ENCODE measurements at places on chromosomes 13 and 19.

DNA sequence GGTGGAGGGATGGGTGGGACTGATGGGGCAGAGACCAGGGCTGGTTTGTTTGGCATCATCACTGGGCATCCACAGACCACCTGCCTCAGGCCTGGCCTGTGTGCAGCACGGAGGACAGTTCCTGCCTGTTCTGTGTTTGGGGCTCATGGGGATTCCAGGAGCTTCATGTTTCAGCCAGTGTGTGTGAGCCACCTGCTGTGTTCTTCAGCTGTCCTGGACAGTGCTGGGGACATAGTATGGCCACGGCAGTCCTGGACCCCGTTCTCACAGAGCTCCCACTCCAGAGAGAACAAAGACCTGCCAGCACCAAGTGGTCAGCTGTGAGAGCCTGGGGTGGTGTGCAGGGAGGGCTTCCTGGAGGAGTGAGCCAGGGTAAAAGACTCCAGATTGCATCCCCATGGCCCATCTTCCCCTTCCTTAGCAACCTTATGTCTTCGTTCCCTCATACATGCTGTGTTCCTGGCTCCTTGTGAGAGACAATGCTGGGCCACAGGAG is 2.0 kb upstream of the CCDC97 start:
- DNase-seq, result no peak

- no peak for DNase-seq
Observed at GRCh38 chr13:43800828-43801227, 14.1 kb upstream of the ENOX1 start.

DNA sequence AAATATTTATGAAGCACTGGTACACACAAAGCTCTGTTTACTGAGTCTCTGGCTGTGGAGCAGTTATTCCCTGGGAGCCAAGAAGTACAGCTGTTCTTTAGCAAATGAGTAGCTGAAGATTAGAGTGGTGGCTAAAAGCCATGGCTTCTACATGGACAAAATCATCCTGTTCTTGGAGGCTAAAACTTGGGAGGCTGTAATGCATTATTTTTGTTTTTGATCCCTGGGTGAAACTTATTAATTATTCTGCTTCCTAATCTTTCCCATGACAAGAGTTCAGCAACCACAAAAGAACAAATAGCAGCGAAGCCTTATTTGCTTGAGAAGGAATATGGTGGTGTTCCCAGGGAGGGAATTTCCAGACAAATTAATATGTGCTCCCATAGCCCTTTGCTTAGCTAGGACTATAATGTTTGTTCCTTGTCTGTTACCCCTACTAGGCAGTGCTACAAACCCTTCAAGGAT is 109.5 kb downstream of the DCT start:
- DNase-seq, result no peak

GRCh38 chr19:31114585-31114984 is 234.7 kb downstream of the TSHZ3 start:
- no peak for DNase-seq

DNA sequence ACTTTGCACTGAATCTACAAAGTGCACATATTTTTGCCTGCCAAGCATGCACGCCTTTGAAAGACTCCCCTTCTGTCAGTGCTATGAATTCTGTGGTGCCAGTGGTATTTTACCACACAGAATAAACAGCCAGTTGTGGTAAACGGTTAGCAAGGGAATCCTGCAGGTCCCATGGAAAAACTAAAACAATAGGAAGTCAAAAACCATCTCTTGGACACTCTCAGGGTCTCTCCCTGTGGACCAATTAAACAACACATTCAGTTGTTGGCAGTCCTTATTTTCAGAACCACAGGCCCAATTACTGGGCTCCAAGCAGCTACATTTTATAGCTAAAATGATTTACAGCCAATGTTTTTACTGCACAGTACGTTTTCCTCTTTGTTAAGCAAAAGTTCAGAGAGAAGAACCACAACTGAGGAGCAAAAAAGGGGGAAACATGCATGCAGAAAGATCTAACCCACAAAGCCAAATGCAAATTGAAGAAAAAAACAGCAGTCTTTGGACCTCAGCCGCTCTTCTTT is 116.9 kb downstream of the KCTD12 start:
- DNase-seq, result no peak

- DNase-seq, result no peak
Observed at GRCh38 chr13:39263531-39263930, 225.3 kb downstream of the NHLRC3 start.

- no peak for DNase-seq
Observed at GRCh38 chr13:20528452-20528851, 2.8 kb upstream of the CRYL1 start.

- DNase-seq, result no peak
Observed at GRCh38 chr13:40470660-40471059, 195.8 kb downstream of the FOXO1 start.

- no peak for DNase-seq
Observed at GRCh38 chr13:59250336-59251189, 913.2 kb downstream of the DIAPH3 start.

DNA sequence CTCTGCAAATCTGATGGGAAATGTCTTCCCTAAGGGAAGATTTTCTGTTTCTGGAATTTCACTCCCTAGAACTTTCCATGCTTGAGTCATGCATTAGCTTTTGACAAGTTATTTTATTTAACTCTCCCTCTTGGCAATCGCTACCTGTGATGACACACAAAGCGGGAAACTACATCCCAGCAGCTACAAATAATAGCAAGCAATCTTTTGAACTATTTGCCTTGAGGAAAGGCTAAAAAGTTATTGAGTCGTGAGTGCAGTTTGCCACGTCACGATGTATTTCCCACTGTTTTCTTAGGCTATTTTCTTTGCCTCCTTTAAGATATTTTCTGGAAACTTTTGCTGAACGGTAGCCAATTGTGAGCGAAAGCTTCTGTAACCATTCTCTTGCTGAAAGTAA is 353.3 kb upstream of the HTR2A start:
- no peak for DNase-seq

GRCh38 chr13:73481886-73482445 is 423.2 kb downstream of the KLF5 start:
- DNase-seq, result no peak

DNA sequence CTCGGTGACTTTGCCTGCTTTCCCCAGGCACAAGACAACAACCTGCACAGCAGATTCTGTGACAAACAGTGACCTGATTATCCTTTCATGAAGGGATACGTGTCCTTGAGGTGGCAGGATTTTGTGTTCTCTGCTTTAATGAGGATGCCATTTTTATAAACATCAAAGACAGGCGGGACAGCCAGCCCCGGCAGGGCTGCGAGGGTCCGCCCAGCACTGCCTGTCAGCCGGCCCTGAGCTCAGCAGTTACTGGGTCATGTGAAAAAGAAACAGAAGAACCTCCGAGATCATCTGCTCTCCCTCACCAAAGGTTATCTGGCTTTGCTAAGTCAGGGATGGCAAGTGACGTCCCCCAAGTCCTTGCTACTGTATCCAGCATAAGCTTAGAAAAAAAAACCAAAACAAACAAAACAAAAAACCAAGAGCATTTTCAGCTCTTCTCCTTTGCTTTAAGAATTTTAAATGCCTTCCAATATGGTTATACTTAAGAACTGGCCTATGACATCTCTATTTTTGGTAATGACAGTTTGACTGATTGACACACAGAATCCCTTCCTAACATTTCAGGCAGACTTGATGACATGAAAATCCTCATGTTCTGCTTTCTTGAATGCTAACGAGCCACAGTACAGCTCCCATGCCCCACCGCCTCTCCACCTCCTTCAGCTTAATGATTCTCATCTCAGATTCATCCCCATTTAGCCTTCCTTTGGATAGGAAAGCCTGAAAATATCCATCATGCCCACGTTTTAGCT is 666.6 kb upstream of the ARGLU1 start:
- no peak for DNase-seq

All from activated naive CD8-positive, alpha-beta T cell treated with anti-CD3 and anti-CD28 coated beads for 36 hours (primary cell).